ENCODE measurements at places on chromosomes 3 and 15.

DNA sequence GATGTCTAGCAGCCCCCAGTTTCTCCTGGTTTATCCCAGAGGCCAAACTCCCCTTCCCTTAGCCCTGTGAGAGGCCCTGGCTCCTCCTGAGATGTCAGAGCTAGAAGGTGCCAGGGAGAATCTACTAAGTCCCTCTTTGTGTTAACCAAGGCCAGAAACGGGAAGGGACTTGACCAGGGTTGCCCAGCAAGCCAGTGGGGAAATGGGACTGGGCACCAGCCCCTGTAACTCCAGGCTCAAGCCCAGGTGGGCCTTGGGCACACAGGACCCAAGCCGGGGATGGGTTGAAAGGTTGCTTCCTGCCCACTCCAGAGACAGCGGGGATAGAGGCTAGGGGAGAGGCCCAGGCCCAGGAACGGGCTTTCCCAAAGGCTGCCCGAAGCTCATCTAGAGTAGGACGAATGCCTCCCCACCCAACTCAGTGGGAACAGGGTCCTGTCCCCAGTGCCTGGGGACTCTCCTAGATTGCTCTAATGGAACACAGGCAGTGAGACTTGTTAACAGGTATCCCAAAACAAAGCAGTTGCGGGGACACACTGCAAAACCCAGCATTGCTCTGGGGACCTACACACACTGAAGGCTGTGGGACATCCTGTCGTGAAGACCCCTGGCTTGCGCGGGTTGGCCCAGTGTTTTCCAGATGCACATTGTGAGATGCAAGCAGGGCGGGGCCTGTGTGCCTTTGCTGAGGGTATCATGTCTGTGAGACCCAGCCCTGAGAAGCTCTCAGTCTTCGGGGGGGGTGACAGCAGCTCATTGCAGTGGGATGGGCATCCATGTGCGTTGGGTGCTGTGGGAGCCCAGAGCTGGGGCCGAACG lies 12.9 kb upstream of the TXNRD3 start:
- no peak for DNase-seq

GRCh38 chr3:13023235-13023970 lies 49.8 kb downstream of the IQSEC1 start:
- DNase-seq: no peak

- no peak for DNase-seq
Observed at GRCh38 chr3:59388555-59389270, 338.9 kb upstream of the CFAP20DC start.

DNA sequence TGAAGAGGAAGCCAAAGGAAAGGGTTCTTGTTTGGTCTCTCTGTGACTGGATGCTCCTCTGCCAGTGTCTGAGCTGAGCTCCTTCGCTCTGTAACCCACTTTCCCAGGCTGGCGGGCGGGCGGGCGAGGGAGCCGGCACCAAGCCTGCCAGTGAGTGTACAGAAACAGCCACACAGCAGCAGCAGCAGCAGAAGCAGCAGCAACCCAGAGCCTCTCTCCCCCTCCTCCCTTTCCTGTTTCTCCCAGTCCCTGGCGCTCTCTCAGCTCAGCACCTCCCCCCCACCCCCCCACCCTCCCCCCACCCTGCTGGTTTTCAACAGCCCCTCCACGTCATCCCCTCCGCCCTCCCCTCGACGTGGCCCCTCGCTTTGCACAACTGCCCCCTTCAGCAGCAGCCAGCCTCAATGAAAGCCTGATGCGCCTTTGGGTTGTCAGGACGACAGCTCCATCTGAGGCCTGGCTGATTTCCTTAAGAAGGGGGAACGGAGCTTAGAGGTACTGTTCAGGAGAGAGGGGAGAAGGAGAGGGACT lies at the start of gene LSAMP:
TSS of gene LSAMP (minus strand) at position 177 of the 531 bp plus-strand sequence.
- peak; percentile 82 for DNase-seq

- no peak for DNase-seq
Observed at GRCh38 chr3:16468002-16468335, 45.5 kb downstream of the RFTN1 start.

DNA sequence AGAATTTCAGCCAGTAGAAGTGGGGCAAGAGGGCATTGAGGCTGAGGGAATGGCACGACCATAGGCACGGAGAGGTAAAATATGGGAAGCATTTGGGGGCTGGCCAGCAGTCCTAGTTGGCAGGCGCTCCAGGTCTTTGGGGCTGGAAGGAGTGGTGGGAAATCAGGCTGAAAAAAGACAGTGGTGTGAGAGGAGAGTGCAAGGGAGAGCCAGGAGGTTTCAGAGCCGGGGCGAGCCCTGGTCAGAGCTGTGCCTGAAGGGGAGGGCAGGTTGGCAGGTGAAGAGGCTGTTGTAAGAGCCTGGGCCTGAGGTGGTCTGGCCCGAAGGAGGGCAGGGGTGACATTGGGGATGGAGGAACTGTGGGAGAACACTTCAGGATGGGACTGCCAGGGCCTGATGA lies 1.6 kb upstream of the IDH3A start:
- no peak for DNase-seq

GRCh38 chr15:66440501-66440900 lies 53.8 kb downstream of the MAP2K1 start:
- DNase-seq: peak; percentile 20

GRCh38 chr3:15860014-15860934 lies 62.5 kb upstream of the ANKRD28 start:
- peak; percentile 75 for DNase-seq

DNA sequence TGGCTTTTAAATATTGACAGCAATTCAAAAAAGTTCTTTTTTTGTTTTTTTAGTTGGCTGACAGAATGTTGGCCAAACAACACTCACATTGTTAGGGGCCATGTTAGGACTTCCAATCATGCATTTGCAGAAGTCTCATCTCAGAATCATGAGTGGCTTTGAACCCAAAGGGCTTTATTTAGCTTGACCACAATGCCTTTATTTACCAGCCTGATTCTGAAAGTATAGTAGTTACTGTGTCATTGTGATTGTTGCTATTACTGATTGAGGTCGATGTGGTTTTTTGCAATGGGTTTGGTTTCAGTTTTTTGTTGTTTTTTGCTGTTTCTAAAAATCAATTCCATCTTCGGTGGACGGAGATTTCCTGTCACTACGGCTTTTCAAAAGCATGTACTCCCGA lies 7.2 kb downstream of the GLDN start:
- DNase-seq: no peak

- DNase-seq: no peak
Observed at GRCh38 chr15:68618908-68619698, 40.3 kb downstream of the CORO2B start.

GRCh38 chr3:55440104-55440708 lies 46.9 kb downstream of the WNT5A start:
- DNase-seq: no peak

DNA sequence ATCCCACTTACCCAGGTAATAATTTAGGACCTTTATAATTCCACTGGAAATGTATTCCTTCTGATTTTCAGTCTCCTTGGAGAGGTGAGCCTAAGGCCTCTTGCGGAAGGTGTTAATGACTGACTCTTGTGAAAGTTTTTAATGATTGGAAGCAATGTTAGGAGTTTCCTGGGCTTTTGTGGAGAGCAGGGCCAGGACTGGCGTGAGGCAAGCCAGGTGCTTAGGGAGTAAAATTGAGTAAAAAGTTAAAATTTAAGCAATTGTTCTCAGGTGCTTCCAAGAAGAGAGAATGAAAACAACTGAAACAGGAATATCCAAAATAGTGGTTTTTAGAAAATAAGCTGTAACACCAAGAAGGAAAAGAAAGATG lies 130.6 kb upstream of the TGFBR2 start:
- no peak for DNase-seq

DNA sequence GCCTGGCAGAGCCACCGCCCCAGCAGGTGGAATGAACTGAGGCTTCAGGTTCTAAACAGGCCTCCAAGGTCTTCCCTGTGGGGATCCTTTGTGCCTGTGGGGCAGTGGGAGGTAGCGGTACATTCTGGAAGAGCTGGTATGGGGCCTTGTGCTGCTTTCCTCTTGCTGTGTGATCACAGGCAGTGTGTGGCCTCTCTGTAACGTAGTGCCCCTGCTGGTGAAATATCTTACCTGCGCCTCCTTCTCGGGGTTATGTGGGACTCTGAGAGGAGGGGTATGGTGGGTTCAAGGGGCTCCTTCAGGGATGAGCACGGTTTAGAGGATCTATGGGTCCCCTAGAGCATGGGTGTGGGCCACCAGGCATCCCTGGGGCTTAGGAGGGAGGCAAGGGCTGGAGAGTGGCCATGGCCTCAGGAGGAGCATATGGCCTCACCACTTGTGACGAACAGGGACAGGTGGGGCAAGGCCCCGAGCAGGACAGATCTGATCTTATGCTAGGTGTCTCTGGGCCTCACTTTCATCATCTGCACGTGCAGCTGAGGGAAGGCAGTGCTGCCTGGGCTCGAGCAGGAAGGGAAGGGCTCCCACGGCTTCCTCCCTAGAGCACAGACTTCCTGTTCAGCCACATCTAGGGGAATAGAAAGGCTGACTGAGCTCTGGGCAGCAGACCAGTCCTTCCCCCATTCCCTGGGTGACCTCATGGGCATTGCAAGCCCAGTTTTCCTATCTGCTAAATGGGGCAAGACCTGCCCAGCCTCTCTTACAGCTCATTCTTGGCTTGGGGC lies 1.9 kb upstream of the ALS2CL start:
- no peak for DNase-seq

DNA sequence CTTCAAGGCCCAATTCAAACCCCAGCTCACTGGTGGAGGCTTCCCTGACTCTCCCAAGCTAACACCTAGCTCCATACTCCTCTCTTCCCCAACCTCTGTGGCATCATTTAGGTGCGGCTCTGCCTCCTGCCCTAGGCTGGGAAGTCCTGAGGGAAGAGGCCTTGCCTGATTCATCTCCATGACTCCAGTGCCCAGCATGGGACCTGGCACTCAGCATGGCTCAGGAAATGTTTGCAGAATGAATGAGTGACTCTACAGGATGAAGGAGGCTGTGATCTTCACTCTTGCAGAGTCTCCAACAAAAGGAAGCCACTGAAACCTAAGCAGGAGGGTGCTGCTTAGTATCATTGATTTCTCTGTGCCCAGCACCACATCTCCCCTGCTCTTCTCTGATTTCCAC lies 34.5 kb upstream of the INSYN1 start:
- DNase-seq: no peak

DNA sequence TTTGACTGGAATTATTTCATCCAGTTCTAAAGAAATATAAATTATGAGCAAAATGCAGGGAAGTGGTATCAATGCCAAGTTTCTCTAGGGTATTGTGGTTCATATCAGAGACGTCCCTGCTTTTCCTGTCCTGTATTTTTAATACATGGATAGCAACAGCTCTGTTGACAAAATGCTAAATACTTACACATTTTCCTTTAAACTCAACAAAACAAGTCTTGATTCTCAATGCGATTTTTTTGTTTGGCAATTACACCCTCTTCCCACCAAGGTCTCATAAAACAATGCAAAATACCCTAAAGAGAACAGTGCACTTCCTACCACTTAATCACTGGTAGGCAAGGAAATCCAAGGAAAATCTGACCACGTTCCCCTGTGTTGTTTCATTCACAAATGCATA lies 120.0 kb downstream of the DUT start:
- DNase-seq: no peak

DNA sequence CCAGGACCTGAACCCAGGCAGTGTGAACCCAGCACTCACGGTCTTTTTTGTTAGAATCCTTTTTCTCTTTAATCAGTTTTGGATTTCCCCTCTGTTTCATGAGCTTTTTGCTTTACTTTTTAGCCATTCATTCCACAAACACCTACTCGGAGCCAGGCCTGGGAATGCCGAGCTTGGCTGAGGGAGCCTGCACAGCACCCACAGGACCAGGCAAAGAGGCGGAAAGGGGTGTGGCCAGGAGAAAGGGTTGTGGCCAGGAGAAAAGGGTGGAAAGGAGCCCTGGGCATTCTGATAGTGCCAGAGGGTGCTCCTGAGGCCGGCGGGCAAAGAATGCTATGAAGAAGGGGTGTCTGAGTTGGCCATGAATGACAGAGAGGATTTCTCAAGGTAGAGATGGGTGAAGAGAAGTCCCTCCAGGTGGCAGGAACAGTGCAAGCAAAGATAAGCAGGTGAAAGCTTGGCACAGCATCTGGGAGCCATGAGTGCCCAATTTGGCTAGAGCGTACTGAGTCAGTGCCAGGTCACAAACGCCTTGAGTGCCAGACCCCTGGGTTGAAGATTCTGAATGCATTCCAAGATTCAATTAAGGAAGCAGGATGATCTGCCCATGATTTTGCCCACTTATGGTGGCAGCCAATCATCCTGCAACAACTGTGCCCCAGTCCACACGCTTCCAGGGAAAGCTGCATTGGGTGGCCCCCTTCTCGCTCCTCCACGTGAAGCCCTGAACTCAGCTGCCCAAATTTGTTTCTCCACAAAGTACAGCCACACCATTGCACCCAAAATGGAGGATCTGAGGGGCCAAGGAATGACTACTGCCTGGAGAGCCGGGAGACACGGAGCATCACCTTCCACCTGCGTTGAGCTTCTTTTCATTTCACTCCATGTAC lies 157.2 kb downstream of the XXYLT1 start:
- no peak for DNase-seq

DNA sequence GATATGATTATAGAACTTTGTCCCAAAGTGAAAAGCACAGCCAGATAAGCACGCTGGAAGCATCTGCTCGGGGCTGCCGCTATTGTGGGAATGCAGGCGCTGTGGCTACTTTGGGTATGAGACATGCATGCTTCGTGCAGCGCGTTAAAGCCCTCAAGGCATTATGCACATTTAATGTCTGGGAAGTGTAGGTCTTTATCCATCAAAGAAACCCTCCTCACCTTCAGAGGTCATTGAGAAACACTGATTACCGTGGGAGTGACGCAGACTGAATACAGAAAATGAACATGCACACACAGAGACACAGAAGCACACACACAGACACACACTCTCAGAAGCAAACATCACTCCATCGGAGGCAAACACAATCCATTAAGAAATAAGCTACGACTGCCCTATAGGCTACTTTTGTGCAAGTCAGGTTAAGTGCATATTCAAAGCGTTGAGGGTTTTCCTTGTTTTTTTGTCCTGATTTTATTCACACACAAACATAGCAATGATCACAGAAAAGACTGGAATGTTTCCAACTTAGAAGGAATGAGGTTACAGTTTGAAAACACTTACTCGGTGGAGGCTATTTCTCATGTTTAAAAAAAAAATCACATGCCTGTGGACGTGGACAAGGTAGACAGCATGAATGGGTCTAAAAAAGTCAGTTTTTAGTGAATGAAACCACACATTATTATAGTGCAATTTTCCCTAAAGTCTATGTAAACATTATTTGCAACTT lies 68.5 kb downstream of the PLCH1 start:
- DNase-seq: peak; percentile 72

- no peak for DNase-seq
Observed at GRCh38 chr3:175601521-175601920, 742.4 kb downstream of the NAALADL2 start.

- peak; percentile 64 for DNase-seq
Observed at GRCh38 chr15:32994810-32995424, 199.6 kb downstream of the FMN1 start.

- DNase-seq: no peak
Observed at GRCh38 chr15:70212963-70213315, 115.2 kb upstream of the TLE3 start.

DNA sequence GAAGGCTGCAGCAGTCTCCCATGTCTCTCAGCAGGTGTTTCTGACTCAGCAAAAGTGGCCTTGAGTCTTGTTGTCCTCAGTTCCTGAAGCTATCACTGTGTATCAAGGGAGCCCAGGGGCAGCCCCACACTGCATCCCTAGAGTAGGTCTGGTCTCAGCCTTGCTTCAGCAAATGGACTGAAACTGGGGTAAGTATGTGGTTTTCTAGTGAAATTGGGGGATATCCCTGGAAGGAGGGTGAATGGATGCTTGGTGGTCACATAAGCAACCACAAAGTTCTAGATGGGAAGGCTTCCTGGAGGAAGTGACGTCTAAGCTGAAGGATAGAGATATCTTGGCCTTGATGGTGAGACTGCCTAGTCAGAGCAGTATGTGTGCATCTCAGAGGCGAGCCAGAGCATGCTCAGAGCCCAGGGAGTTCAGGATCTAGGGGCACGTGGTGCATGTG lies 38.4 kb downstream of the TMEM158 start:
- no peak for DNase-seq
